ENCODE measurements at places on chromosomes 16 and 17.
A peak's percentile ranks its signal among the peaks of the same experiment; 100 is the strongest.

GRCh38 chr17:43650471-43650870 lies 11.3 kb downstream of the MEOX1 start:
- no peak for DNase-seq

GRCh38 chr17:76179496-76180467 lies 38.7 kb upstream of the FOXJ1 start:
- peak; percentile 68 for DNase-seq

DNA sequence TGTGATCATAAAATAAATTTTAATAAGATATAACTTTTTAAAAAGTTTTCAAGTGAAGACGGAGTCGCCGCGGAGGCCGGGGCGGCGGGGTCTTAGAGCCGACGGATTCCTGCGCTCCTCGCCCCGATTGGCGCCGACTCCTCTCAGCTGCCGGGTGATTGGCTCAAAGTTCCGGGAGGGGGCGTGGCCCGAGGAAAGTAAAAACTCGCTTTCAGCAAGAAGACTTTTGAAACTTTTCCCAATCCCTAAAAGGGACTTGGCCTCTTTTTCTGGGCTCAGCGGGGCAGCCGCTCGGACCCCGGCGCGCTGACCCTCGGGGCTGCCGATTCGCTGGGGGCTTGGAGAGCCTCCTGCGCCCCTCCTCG lies at the start of gene FOXC2:
TSS of gene FOXC2 (plus strand) at position 229 of the 365 bp plus-strand sequence. CDS start 507 bp downstream, outside the sequence.
- peak; percentile 80 for DNase-seq

- no peak for DNase-seq
These were observed 9.5 kb downstream of the DEF8 start for GRCh38 chr16:89958068-89958467.

- DNase-seq, result no peak
These were observed 393.7 kb upstream of the DYNLRB2 start for GRCh38 chr16:80147026-80147655.

- DNase-seq, result peak; percentile 97
These were observed at the start of gene DVL2 for GRCh38 chr17:7234083-7234951. DVL2 (minus strand) TSS chr17:7234517; CDS start chr17:7234262, 255 bp downstream.

DNA sequence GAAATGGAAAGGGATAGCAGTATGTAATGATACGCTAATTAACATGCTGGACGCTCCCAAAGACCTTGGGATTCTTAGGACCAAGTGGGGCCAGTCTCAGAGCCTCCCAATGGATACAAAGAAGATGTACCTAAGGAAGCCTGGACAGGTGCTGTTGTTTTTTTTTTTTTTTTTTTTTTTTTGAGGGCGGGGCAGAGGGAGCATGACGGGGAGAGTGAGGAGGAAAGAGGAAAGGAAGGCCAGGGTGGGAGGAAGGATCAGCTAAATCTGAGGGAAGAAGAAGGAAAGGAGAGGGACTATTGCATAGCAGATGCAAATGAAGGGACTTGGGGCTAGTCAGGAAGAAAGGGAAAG lies 2.5 kb downstream of the VAMP2 start:
- DNase-seq, result no peak

DNA sequence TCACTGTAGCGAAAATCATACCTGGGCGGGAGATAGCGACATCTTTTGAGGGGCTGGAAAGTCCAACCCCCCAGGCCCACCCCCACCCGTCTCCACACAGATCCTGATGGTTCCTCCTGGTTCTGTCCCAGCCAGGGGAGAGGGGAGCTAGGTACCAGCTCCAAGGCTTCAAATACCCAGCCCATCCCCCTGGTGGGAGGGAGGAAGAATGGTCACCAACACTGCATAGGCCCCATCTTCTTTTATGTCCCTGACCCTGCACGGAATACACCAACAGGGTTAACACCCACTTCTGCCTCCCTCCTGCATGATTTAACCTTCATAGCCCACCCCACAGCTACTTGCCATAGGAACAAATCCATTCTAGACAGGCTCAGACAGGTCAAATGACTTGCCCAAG lies 9.3 kb downstream of the HAP1 start:
- no peak for DNase-seq

DNA sequence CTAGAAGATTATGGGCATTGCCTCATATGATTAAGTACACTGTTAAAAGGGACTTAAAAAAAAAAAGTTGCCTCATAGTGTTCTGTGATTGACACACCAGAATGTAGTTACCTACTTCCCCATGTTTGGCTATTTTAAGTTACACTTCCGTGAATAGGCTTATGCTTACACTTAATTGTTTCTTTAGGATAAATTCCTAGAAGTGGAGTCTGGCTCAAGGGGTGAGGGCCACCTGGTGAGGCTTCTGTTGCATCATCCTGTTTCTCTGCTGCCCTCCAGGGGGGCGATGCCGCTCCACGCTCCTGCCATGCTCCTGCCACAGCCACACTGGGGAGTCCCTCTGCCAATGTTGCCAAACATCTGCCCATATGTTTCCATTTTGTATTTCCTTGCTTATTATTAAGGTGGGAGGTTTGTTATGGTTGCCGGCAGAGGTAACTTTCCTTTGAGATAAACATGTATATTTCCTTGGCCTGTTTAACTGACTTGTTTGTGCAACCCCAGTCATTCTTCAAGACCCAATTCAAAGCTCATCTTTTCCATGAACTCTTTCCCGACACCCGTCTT lies 73.1 kb downstream of the KSR1 start:
- no peak for DNase-seq

- peak; percentile 50 for DNase-seq
These were observed 6.4 kb upstream of the DCAF7 start for GRCh38 chr17:63543822-63544420.

DNA sequence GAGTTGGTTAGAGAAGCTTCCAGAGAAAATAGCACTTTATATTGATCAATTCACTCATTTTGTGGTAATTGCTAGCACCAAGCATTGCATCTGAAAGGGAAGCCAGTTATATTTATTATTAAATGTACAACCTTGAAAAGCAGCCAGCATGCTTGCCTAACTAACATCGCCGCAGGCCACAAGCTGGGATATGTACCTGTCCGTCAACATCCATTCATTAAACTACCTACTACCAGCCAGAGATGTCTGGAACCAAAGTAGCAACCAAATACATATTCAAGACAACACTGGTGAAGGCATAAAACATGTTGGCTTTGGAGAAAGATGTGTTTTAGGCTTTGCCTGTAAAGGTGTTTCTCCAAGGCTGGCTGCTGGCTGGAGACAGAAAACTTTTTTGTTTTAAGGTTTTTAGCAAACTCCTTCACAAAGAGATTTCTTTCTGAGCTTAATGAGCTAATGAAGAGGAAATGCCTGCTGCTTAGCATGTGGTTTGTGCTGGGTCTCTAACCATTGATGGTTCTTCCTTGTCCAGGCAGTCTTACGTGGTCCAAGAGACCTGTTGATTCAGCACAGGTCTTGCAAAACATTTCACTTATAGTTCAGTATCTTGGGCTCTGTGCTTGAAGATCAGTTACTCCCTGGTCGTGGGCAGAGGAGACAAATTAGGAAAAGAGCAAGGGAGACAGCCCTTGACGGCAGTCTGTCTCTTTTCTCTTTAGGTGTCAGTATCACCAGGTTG lies 3.1 kb downstream of the ITPRIPL2 start:
- DNase-seq, result no peak

DNA sequence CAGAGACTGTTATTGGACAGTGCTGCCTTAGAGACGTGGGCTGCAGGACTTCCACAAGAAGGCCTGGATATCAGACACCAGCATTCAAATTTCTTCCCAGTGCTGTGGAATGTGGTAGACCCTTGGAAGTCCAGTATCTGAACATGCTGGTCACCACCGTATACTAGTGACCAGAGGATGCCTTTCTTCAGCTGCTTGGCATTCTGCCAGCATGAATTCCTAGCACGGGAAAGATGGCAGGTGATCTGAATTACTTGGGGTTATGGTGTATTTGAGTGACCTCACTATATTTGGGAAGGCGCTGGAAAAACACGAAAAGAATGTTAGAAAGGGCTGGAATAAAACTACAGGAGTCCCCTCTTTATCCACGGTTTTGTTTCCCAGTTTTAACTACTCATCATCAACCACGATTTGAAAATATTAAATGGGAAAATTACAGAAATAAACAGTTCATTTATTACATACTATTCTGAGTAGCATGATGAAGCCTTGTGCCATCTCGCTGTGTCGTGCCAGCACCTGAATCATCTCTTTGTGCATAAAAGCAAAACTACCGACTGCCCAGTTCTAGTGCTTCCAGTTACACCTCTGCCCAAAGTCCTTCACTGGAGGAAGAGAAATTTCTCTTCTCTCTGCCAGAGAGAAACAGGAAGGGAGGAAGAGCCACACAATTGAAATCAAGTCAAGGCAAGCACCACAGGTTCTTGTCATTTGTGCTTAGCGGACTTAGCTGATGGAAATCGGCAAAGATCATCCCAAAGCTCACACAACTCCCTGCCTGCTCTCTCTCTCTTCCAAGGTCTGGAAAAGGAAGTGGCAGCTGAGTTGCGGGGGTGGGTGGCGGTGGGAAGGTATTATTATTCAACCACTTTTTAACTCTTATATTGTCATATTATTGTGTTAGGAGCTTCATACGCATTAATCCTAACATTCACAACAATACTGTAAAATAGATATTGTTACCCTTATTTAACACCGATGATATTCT lies 1.4 kb upstream of the CHST4 start:
- no peak for DNase-seq

- DNase-seq, result no peak
These were observed 57.1 kb downstream of the BRIP1 start for GRCh38 chr17:61806081-61806828.

DNA sequence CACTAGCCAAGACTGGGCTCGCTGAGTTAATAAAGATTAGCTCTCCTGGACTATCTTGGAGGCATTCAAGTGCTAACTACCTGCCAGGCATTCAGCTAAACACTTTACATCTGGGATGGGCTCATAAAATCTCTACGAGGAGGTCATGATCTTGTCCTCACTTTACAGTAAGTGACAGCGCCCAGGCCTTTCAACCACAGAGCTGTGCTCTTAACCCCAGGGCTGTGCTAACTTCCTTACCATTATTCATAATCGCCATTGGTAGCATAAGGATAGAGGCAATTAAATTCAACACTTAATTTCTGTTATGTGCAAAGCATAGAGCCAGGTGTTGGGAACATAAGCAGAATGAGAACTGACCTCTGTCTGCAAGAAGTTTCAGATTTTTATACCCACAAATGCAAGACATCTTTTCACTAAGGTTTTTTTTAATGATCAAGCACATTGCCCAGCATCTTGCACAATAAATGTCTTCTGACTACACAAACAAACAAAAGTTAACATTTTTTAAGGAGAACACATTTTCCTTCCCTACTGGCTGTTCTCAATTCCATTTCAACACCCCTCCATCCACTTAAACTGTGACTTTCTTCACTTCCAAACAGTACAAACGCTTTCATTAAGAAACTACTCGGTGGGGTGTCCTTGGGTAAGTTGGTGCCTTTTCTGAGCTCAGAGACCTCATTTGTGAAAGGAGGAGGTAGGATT lies 172.3 kb downstream of the C16orf78 start:
- no peak for DNase-seq

DNA sequence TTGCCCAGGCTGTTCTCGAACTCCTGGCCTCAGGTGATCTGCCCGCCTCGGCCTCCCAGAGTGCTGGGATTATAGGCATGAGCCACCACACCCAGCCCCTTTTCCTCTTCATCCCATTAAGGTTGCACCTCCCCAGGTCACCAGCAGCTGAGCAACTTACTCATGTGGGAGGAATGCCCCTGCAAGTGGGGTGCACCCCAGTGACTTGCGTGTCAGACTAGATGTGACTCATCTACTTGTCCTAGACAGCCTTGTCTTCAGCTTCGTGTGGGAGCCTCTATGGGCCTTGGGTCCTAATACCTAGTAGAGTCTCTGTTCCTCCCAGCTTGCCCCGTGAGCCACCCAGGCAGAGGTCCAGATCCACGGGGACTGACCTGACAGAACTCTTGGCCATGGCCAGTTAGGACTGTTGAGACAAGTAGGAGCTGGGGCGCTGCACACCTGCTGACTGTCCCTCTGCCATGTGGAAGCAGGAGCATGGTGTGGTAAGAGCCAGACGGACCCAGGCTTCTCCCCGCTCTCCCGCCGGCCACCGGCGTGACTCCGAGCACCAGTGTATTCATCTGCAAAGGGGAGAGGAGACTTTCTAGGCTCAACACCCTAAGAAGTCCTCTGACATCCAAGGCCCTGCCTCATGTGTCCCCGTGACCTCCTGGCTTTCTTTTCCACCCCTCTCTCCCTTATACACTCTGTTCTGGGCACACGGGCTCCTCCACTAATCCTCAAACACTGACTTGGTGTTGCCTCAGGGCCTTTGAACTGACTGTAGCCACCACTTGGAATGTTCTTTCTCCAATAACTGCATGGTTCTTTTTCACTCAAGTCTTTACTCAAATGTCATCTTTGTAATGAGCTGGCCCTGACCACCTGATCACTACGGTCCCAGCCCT lies 11.6 kb upstream of the CBX4 start:
- no peak for DNase-seq

DNA sequence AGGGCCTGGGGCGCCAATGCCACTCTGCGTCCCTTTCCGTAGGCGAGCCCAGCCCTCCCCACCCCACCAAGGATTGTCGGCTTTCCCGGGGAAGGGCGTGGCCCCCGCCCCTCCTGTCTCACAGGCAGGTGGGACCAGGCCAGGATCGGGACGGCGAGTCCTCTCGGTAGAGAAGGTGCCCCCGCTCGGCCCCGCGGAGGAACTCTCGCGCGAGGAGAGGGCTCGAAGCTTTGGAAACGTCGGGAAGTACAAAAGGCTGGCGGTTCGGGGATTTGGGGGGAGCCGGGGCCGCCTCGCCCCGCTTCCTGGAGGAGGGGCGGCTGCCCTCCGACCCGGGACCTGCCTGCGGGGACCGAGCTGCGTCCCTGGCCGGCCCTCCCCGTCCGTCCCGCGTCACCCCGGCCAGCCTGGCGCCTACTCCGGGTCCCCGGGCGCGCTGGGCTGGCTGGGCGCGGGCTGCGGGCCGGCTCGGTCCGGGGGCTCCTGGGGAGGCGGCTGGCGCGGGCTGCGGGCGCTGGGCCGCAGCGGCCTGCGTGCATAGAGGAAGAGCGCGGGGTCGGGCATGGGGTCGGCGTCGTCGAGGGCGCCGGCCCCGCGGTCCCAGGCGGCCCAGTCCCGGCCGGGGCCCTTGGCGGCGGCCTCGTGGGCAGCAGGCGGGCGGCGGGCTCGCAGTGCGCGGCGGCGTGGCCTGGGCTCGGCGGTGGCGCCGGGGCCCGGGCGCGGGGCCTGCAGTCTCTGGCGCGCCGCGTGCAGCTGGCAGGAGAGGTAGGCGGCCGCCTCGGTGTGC lies 12.6 kb upstream of the CLUH start:
- no peak for DNase-seq

GRCh38 chr16:66908116-66908515 lies 10.6 kb downstream of the CDH16 start:
- DNase-seq, result no peak

- DNase-seq, result no peak
These were observed 7.9 kb upstream of the DHRS11 start for GRCh38 chr17:36583787-36584186.

Data from activated effector memory CD4-positive, alpha-beta T cell treated with anti-CD3 and anti-CD28 coated beads, Interleukin-2, amount 50 U/mL, for 16 hours (primary cell).